Ascending aorta (tissue), 2 donors: ENCODE measurements at places on chromosomes 7 and 10.

DNA sequence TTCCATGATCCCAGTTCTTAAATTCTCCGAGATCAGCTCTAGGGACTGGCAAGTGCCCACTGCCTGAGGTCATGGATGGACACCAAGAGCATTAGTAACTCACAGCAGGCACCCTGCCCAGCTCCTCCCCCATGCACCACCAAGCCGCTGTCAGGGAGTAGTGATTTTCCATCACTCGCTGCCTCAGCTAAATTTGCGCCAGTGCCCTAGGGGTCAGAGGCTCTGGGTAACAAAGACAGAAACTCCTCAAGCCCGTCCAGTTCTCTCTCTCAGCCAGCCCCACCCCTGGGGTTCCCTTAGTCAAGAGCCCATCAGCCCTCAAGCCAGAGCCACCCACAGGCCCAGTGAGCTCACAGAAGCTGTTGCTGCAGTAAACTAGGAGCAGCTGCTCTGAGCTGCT lies 30.0 kb downstream of the PAX2 start:
- no peak overlapping the region for H3K27ac ChIP-seq
- DNase-seq, result no peak
- H3K4me3 ChIP-seq, result no peak overlapping the region
- no peaks in the 10 kb centered on the region for H3K36me3 ChIP-seq
- no peaks in the 10 kb centered on the region for H3K27me3 ChIP-seq
- H3K4me1 ChIP-seq, result no peaks in the 10 kb centered on the region

GRCh38 chr7:117648203-117648866 lies 168.5 kb downstream of the CFTR start:
- H3K4me1 ChIP-seq, result no peaks in the 10 kb centered on the region
- H3K36me3 ChIP-seq, result no peaks in the 10 kb centered on the region
- DNase-seq, result no peak
- no peak overlapping the region for H3K27ac ChIP-seq

DNA sequence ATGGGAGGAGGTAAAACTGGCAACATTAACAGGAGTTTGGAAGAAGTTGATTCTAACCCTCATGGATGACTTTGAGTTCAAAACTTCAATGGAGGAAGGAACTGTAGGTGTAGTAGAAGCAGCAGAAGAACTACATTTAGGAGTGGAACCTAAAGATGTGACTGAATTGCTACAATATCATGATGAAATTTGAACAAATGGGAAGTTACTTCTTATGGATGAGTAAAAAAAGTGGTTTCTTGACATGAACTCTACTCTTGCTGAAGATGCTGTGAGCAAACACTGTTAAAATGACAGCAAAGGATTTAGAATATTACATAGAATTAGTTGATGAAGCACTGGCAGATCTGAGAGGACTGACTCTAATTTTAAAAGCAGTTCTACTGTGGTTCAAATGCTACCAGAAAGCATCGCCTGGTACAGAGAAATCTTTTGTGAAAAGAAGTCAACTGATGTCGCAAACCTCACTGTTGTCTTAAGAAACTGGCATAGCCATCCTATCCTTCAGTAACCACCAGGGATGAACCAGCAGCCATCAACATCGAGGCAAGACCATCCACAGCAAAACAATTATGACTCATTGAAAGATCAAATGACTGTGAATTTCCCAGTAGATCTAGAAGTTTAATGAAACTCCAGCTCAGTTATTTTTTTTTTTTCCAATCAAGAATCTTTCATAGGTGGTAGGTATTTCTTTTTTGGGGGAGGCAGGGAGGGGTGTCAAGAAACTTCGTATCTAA lies 20.8 kb downstream of the BRAF start:
- no peak for DNase-seq
- no peak overlapping the region for H3K4me3 ChIP-seq
- H3K4me1 ChIP-seq, result no peaks in the 10 kb centered on the region
- H3K27me3 ChIP-seq, result no peaks in the 10 kb centered on the region
- no peak overlapping the region for H3K27ac ChIP-seq

- no peaks in the 10 kb centered on the region for H3K4me1 ChIP-seq
- no peaks in the 10 kb centered on the region for H3K27me3 ChIP-seq
- H3K4me3 ChIP-seq, result no peak overlapping the region
- H3K27ac ChIP-seq, result no peak overlapping the region
- DNase-seq, result no peak
Observed at GRCh38 chr7:158388928-158389327, 198.7 kb downstream of the PTPRN2 start.

DNA sequence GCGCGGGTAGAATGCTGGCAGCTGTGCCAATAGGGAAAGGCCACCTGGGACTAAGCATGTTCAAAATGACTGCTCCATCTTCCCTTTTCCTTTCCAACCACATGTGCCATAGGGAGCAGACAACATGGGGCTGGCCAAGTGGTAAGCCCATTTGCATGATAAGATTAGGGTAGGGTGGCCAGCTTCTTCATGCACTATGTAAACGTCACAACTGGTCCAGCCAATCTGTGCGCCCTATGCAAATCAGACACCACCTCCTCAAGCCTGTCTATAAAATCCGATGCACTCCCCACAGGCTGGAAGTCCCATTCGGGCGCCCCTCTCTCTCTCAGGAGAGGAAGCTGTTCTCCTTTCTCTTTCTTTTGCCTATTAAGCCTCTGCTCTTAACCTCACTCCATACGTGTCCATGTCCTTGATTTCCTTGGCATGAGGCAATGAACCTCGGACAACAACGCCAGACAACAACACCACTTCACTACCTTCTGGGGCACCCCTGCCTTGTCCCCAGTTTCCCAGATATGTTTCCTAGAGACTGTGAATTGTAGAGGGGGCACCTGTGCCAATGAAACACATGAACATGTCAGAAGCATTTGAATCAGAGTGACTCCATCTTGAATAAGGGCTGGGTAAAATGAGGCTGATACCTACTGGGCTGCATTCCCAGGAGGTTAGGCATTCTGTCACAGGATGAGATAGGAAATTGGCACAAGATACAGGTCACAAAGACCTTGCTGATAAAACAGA lies 19.1 kb upstream of the EXOC6 start:
- no peak overlapping the region for H3K27ac ChIP-seq
- H3K4me1 ChIP-seq, result no peaks in the 10 kb centered on the region
- no peaks in the 10 kb centered on the region for H3K27me3 ChIP-seq
- H3K4me3 ChIP-seq, result no peak overlapping the region
- DNase-seq, result no peak

GRCh38 chr7:23907012-23907411 lies 197.0 kb downstream of the STK31 start:
- no peak overlapping the region for H3K27ac ChIP-seq
- H3K4me1 ChIP-seq, result no peaks in the 10 kb centered on the region
- DNase-seq, result no peak
- no peaks in the 10 kb centered on the region for H3K27me3 ChIP-seq
- H3K36me3 ChIP-seq, result no peaks in the 10 kb centered on the region

DNA sequence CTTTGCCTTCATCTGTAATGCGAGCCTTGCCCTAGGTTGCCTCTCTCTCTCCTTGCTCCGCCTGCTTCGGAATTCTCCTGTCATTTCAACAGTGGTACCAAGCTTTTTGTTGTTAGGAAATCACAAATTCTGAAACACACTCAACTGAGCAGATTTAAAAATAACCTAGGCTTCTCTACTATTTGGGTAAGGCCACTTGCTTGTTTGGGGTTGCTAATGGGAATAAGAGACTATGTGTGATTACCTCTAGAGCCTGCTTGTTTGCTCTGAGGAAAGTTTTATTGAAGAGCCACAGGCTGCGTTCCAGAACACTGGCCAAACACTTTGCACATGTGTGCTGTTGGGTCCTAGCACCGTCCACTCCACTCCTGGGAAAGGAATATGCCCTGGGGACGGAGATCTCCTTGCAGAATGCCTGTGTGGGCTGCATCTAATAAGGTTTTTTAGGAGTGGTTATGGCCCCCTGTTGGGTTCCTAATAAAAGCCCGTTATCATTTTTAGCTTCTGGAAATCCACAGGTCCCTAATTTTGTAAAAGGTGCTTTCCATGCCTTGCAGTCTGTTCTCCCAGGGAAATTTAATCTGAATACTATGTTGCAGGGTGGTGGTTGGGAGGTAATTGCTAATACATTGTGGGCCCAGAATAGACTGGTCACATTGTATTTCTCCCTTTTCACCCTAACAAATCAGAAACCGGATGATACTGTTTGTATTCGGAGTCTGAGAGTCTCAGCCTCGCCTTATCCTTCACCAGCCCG lies 68.7 kb upstream of the KLF6 start:
- H3K4me3 ChIP-seq, result peak overlapping the region; percentile 26
- no peak for DNase-seq
- H3K27me3 ChIP-seq, result no peaks in the 10 kb centered on the region
- H3K4me1 ChIP-seq, result peaks cover 4% of the 10 kb centered on the region
- H3K36me3 ChIP-seq, result no peaks in the 10 kb centered on the region

DNA sequence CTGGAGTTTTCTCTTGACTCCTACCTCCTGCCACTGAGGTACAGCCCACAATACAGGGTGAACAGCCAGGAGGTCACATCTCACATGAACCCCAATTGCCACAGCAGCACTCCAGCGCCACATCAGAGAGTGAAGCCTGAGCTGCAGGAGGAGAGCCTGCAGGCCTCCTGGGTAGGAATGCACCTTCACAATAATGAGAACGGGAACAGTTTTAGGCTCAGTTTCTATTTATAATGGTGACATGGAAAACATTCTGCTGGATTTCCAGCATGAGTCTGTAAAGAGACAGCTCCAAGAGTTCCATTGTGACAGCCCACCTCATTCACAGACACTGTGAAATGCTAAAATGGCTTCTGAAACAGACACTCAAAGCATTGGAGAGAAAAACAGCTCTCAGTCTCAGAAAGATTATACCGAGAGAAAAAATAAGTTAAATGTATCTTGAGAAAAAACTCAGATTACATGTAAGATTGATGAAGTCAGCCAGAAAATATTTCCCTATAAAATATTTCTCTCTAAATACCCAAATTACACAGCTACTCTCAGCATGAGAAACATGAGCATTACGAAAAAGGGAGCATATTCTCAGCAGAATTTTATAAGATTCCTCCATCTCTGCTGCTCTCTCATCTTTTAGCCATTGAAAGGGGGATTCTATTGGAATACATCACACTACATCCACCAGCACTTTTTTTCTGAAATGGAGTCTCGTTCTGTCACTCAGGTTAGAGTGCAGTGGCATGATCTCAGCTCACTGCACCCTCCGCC lies 11.3 kb downstream of the ZNF680 start:
- H3K4me3 ChIP-seq, result no peak overlapping the region
- H3K4me1 ChIP-seq, result peaks cover 4% of the 10 kb centered on the region
- peak overlapping the region; percentile 3 for H3K27ac ChIP-seq
- no peaks in the 10 kb centered on the region for H3K27me3 ChIP-seq

DNA sequence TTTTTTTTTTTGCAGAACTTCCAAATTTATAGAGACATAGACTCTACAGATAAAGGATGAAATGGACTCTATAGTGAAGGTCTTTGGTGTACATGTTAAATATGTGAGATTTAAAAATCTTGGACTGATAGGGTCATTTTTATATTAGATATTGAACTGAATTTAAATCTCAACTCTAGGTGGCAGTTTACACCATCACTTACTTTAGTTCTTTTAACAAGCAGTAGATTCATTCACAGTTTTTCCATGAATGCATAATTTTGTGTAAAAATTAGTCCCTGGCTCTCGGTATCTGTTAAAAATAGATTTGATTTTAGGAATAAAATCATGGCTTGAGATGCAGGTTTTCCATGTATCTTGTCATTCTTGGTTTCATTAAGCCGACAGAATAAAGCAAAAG lies 31.1 kb upstream of the SNX13 start:
- H3K27ac ChIP-seq, result no peak overlapping the region
- no peaks in the 10 kb centered on the region for H3K4me1 ChIP-seq
- DNase-seq, result no peak

DNA sequence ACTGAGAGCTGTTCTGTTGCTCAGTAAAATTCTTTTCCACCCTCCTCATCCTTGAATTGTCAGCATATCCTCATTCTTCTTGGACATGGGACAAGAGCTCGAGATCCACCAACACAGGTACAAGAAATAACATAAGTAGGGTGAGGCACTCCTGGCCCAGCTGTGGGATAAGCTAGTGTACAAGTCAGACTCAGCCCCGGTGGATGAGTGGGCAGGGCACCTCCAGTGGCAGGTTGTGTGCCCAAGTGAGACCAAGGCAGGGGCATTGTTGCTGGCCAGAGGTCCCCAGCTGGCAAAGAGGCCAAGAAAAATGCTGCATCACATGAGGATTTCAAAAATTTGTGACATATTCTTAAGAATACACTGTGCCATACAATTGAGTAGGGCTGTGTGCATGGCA lies 402.0 kb upstream of the ZWINT start:
- H3K4me1 ChIP-seq, result no peaks in the 10 kb centered on the region
- no peak for DNase-seq
- no peak overlapping the region for H3K27ac ChIP-seq
- no peaks in the 10 kb centered on the region for H3K27me3 ChIP-seq
- H3K36me3 ChIP-seq, result no peaks in the 10 kb centered on the region

DNA sequence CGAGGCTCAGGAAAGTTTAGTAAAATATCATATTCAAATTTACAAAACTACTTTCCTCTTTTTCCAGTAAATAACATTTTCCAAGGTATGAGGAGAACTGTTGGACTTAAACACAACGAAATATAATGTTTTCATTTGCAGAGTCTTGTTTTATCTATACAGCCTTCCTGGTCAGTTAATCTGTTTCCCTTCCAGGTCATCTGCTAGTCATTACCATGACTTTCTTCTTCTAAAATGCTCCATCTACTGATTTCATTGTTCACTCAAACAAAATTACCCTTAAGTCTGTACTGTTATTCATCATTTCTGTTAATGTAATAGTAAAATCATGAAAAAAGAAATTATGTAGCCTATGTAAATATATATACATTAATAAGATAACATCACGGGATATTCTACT lies 69.8 kb downstream of the GNAI1 start:
- peaks cover 13% of the 10 kb centered on the region for H3K36me3 ChIP-seq
- H3K4me3 ChIP-seq, result no peak overlapping the region
- H3K27me3 ChIP-seq, result no peaks in the 10 kb centered on the region
- no peak overlapping the region for H3K27ac ChIP-seq
- DNase-seq, result no peak

DNA sequence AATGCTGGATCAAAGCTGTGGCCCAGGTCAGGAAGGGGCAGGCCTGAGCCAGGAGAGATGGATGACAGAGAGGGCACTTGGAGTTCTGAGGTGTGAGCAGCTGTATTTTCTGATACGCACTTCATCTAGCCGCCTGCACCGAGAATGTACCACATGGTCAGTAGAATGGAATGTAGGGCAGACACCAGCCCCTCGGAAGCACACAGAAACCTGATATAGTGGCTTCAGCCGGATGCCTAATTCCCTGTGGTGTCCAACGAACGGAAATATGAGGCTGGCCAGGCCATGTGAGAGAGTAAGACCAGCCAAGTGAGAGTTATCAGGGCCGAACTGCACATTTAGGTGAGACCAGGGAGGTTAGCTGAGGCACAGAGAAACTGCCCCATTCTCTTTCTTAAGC lies 46.7 kb upstream of the PLCE1 start:
- DNase-seq, result no peak
- H3K4me1 ChIP-seq, result no peaks in the 10 kb centered on the region
- no peak overlapping the region for H3K4me3 ChIP-seq
- H3K27me3 ChIP-seq, result no peaks in the 10 kb centered on the region
- H3K36me3 ChIP-seq, result no peaks in the 10 kb centered on the region

GRCh38 chr7:143463556-143463955 lies 14.1 kb upstream of the TAS2R41 start:
- H3K4me1 ChIP-seq, result no peaks in the 10 kb centered on the region
- no peak overlapping the region for H3K4me3 ChIP-seq
- no peaks in the 10 kb centered on the region for H3K27me3 ChIP-seq
- H3K36me3 ChIP-seq, result no peaks in the 10 kb centered on the region
- no peak for DNase-seq
